Omental fat pad (tissue), 4 donors: ENCODE measurements at places on chromosomes 1 and 21.

DNA sequence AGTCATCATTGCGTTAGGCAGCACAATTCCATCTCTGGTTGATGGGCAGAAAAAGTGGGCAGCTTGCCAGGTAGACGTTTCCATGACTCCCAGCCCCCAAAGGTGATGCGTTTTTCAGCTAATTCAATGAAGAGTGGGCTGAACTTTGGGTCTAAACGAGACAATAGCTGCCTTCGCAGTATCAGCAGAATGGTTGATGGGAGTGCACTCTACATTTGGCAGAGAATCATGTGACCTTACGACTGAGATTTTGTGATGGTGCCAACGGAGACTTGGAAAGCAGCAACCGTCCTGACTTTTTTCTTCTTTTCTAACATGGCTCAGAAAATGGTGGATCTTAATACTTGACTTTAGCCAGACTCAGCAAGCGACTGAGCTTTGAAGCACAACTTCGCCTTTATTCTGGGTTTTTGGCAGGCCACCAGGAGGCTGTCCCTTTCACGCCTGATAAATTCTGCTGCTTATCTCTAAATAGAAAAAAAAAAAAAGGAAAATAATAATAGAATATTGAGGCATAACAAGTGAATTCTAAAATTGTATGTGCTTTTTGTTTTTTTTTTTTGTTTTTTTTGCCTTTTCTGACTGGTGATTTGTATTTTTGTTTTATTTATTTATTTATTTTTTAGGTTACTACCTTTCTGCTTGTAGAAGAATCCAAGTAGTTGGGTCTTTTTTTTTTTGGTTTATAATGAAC is 804.8 kb downstream of the USP25 start:
- peak; percentile 50 for DNase-seq

GRCh38 chr1:91776068-91776794 is 109.7 kb downstream of the TGFBR3 start:
- no peak for DNase-seq

- DNase-seq, result no peak
These were observed 32.6 kb downstream of the RNF11 start for GRCh38 chr1:51268634-51269033.

DNA sequence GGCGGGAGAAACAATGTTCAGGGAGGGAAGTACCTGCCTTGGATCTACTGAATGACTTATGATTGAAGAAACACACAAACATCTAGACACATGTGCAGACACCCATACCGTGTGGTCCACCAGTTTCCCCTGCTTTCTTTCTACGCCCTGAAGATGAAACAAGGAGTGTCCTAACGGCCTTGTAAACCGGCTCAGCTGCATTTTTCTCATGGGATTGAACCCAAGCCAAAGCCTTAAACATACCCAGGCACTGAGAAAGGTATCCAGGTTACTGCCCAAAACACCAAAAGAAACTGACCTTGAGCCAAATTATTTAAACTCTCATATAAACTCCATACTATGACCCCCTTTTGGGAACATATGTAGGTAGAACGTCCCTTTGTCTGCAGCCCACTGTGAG is 630.0 kb upstream of the RGS18 start:
- DNase-seq, result no peak

DNA sequence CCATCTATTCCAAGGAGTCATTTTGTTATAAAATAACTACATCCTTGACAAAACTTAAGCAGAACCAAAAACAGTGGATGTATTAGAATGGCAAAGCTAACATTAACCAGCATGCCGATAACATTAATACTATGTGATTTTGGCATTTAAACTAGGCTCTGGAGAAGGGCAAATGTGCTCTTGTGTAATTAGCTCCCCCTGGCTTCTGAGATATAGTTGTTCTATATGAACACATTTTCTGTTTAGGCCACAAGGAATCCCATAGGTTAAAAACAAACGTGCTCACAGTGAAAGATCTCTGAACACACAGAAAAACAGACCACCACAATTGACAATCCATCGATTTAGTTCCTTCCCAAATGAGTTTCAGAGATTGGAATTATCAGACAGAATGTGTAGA is 57.4 kb upstream of the TARS2 start:
- DNase-seq, result no peak

DNA sequence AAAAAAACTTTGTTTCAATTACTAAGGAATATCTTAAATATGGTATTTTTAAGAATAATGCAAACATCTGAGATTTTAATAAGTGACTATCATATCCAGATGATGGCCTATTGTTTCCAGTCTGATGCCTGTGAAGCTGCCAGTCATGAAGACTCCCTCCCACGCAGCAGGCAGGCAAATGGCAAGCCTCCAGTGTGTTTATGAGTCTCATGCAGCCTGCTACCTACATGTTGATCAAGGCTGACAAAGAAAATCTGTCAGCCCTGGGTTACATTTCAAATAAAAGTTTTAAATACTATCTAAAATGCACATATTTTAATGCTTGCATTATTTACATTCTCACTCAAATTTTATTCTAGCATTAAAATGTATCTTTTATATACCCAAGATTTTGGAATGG is 137.6 kb upstream of the RNPC3 start:
- DNase-seq, result no peak

DNA sequence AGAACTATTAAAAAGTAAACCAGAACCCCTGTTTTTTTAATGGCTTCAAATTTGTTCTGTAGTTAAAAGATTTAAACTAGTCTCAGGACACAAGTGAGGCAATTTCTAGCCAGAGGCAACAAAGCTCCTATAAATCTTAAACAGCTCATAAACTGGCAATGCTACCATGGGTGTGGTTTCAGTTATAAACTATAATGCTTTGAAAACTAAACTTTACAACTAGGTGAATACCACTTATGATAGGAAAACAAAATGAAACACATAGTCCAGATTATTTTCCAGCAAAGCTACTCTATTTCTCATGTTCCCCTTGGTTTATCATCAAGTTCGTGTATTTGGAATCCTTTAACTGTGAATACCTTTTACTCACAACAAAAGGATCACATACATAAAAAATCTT is 282.5 kb downstream of the VAV3 start:
- no peak for DNase-seq

GRCh38 chr1:244165021-244165420 is 113.9 kb downstream of the ZBTB18 start:
- no peak for DNase-seq

GRCh38 chr1:192311281-192311680 is 5.5 kb upstream of the RGS21 start:
- DNase-seq, result no peak

DNA sequence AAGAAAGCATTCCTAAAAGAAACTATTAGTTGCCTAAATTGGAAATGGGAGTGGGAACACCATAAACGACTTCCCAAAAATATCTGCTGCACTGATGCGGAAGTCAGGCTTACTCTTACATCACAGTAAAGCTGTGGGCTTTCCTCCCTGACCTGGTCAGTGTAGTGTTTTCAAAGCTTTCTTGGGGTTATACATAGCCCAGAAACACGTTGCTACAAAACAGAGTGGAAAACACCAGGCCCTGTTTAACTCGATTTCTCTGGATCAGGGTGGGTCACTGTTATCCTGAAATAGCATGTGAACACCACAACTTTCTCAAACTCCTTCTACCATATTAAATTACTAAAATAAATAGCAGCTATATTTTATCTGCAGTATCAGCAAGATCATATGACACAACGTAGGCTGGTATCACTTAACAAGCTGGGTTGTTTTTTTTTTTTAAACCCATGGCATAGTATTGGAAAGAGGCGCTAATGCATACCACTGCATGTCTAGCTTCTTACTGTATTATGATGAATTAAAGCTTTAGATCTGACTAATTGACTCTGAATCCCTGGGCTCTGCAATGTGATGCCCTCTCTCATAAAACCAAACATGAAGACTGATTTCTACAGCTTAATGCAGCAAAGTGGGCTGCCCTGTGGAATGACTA is 184.6 kb downstream of the TGFB2 start:
- no peak for DNase-seq

- no peak for DNase-seq
These were observed 14.5 kb downstream of the HHAT start for GRCh38 chr1:210342986-210343780.

- no peak for DNase-seq
These were observed 182.0 kb downstream of the IGSF21 start for GRCh38 chr1:18289597-18289996.
